PC-3 (cell line): ENCODE measurements at places on chromosomes 11 and 22. TPM values are rescaled to one million over a fixed set of nuclear protein-coding genes. Genes with fewer than 3 reads are reported as not detected.

GRCh38 chr11:31820438-31820818 is 9.3 kb upstream of the PAX6 start:
- H3K36me3 ChIP-seq = no peaks in the 10 kb centered on the region
- peaks cover 7% of the 10 kb centered on the region; the same call in 1 of the 2 replicates for H3K4me1 ChIP-seq
- H3K4me3 ChIP-seq = no peak overlapping the region
- no peaks in the 10 kb centered on the region for H3K27me3 ChIP-seq
- no peak overlapping the region for H3K27ac ChIP-seq

GRCh38 chr11:111500481-111500880 is 11.7 kb downstream of the BTG4 start:
- DNase-seq = peak; percentile 34
- H3K4me3 ChIP-seq = no peak overlapping the region
- no peaks in the 10 kb centered on the region for H3K27me3 ChIP-seq

GRCh38 chr22:46088541-46089311 is 61.6 kb upstream of the PPARA start:
- peaks cover 57% of the 10 kb centered on the region for H3K4me1 ChIP-seq
- H3K36me3 ChIP-seq = peaks cover 40% of the 10 kb centered on the region
- H3K4me3 ChIP-seq = peak overlapping the region; percentile 94

DNA sequence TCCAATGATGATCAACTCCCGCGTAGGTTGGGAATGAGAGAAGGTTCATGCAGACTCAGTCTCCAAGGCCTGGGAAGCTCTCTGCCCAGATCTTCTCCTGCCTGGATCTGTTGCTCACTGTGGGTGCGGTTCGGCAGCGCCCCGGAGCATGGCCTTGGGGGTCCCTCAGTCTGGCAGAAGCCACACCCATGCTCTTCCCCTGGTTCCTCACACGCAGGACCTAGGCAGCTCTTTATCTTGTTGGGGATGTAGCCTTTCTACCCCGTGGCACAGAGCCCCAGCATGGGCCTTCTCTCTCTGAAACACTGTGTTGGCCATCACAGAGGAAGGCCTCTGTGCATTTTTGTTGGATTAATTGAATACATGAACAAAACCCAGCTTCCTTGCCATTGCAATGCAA is 1461.6 kb downstream of the BRD1 start:
- H3K27ac ChIP-seq = no peak overlapping the region
- H3K4me1 ChIP-seq = no peaks in the 10 kb centered on the region
- no peaks in the 10 kb centered on the region for H3K27me3 ChIP-seq
- no peak for DNase-seq

DNA sequence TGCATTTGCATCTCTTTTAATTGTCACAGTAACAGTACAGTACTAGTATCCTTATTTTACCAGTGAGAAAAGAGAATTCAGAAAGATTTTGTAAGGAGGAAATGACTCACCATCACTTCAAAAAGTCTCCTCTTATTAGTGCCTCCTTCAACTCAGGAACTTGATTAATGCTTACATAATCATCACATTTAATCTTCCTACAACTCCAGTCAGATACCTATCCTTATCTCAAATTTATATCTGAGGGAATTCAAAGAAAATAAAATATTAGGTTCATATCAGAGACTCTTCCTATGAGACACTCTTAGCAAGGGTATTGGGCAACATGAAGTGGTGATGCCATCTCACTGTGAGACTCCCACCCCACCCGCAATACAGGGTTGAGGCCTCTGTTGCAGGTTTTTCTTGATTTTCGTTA is 26.1 kb upstream of the CTSC start:
- H3K36me3 ChIP-seq = no peaks in the 10 kb centered on the region
- no peak overlapping the region for H3K27ac ChIP-seq
- H3K4me3 ChIP-seq = no peak overlapping the region
- peak; percentile 27 for DNase-seq
- peaks cover 19% of the 10 kb centered on the region for H3K4me1 ChIP-seq

GRCh38 chr11:33747979-33748378 is 11.8 kb upstream of the CD59 start:
- H3K36me3 ChIP-seq = 0 out of 2 replicates have a peak, but pooled peaks cover 2% of the 10 kb centered on the region
- H3K4me3 ChIP-seq = no peak overlapping the region
- no peak for DNase-seq
- no peaks in the 10 kb centered on the region for H3K4me1 ChIP-seq
- no peak overlapping the region for H3K27ac ChIP-seq

GRCh38 chr11:108117746-108118371 is 3.5 kb upstream of the ACAT1 start:
- H3K27ac ChIP-seq = no peak overlapping the region
- peaks cover 29% of the 10 kb centered on the region for H3K4me1 ChIP-seq
- H3K4me3 ChIP-seq = no peak overlapping the region
- H3K36me3 ChIP-seq = no peaks in the 10 kb centered on the region

- no peaks in the 10 kb centered on the region for H3K27me3 ChIP-seq
- no peak for DNase-seq
- H3K4me1 ChIP-seq = no peaks in the 10 kb centered on the region
- H3K27ac ChIP-seq = no peak overlapping the region
- no peaks in the 10 kb centered on the region for H3K36me3 ChIP-seq
These were observed 687.8 kb upstream of the ANO5 start for GRCh38 chr11:21505070-21505469.

GRCh38 chr11:69598147-69598546 is 42.8 kb upstream of the CCND1 start:
- DNase-seq = peak; percentile 37
- H3K4me1 ChIP-seq = no peaks in the 10 kb centered on the region
- no peaks in the 10 kb centered on the region for H3K27me3 ChIP-seq
- H3K27ac ChIP-seq = no peak overlapping the region
- no peaks in the 10 kb centered on the region for H3K36me3 ChIP-seq

DNA sequence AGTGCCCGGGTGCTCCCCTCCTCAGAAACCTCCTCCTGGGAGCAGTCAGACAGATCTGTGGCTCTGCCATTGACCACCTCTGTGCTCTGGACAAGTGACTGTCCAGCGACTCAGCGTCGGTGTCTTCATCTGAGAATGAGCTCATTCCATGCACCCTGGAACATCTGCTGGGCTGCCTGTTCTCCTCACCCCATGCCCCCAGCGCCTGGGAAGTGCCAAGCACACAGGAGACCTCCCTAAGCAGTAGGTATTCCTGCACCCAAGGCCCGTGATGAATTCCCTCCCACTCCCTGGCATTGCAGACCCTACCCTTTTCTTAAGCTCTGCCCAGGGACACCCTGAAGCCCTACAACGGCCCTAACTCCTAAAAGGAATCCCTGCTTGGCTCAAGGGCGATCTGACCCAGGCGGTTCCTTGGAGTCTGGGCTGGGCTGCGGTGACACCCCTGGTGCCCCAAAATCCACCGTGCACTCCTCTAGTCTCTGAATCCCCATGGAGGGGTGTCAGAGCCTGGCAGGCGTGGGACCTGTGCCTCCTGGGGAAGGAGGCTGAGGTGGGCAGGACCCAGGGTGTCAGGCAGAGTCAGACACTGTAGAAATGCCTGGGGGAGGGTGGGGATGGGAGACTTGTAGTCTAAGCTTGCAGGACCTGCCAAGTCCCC is 92.0 kb downstream of the CEP164 start:
- no peak overlapping the region for H3K27ac ChIP-seq
- no peaks in the 10 kb centered on the region for H3K4me1 ChIP-seq
- no peak overlapping the region for H3K4me3 ChIP-seq
- H3K36me3 ChIP-seq = no peaks in the 10 kb centered on the region
- DNase-seq = no peak
- peaks cover 17% of the 10 kb centered on the region for H3K27me3 ChIP-seq

GRCh38 chr11:44388828-44389657 is 79.1 kb upstream of the ALX4 start:
- H3K27me3 ChIP-seq = peaks cover 28% of the 10 kb centered on the region
- H3K4me3 ChIP-seq = no peak overlapping the region
- H3K27ac ChIP-seq = no peak overlapping the region
- no peaks in the 10 kb centered on the region for H3K4me1 ChIP-seq
- H3K36me3 ChIP-seq = no peaks in the 10 kb centered on the region

GRCh38 chr11:94853836-94854235 is 85.7 kb downstream of the AMOTL1 start:
- H3K4me1 ChIP-seq = no peaks in the 10 kb centered on the region
- H3K27ac ChIP-seq = no peak overlapping the region
- H3K27me3 ChIP-seq = no peaks in the 10 kb centered on the region
- no peak for DNase-seq
- no peak overlapping the region for H3K4me3 ChIP-seq
- H3K36me3 ChIP-seq = peaks cover 42% of the 10 kb centered on the region

DNA sequence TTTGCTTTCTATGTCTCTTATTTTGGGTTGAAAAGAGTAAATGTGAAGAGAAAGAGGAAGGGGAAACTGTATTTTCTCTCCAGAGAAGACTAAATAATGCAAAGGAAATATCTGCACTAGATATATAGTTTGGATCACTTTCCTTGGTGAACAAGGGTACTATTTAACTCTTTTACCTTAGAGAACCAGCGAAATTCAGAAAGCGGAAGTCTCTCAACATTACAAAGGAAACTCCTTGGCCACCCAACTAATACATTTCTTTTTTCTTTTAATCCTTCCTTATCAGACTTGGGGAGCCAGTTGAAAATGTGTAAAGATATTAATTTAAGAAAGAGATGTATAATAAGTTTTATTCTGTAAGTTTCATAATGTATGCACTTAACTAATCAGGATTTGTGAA is 64.2 kb downstream of the SESN3 start:
- H3K27me3 ChIP-seq = peaks cover 31% of the 10 kb centered on the region
- H3K27ac ChIP-seq = no peak overlapping the region
- H3K4me1 ChIP-seq = no peaks in the 10 kb centered on the region
- no peak for DNase-seq
- H3K4me3 ChIP-seq = no peak overlapping the region

- peak; percentile 73 for DNase-seq
- H3K4me3 ChIP-seq = no peak overlapping the region
- peaks cover 14% of the 10 kb centered on the region for H3K4me1 ChIP-seq
- no peak overlapping the region for H3K27ac ChIP-seq
- peaks cover 5% of the 10 kb centered on the region; the same call in 1 of the 2 replicates for H3K27me3 ChIP-seq
- no peaks in the 10 kb centered on the region for H3K36me3 ChIP-seq
These were observed 7.3 kb downstream of the KCNJ1 start for GRCh38 chr11:128859563-128860441.

GRCh38 chr11:75689863-75690609 is 21.2 kb upstream of the MAP6 start:
- no peak overlapping the region for H3K4me3 ChIP-seq
- H3K36me3 ChIP-seq = no peaks in the 10 kb centered on the region
- H3K27ac ChIP-seq = no peak overlapping the region
- peak; percentile 55 for DNase-seq
- H3K4me1 ChIP-seq = peaks cover 16% of the 10 kb centered on the region

DNA sequence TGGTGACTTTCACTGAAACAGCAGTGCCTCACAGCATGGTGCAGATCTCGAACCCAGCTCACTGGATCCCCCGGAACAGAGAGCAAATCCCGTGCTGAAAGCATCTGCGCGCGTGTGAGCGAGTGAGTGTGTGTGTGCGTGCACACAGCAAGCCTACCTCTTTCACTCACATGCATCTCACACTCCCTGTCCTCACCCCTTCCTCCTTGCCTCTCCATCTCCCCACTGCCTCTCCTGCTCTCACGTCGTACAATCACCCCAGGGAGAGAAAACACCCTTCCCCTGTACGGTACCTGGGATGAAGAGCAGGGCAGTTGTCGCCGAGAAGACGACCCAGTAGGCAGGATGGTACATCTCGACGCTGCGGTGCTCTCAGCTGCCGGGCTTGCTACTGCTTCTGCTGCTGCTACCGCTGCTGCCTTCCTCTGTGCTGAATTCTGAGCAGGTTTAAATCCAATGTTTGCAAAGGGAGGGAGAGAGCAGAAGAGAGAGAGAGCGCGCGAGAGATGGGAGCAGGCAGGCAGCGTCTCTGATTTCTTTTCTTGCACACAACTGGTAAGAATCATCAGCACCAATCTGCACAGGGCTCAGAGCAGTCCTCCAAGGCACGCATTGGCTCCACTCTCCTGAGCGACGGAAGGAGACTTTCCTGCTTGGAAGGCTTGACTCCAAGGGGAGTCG is at the start of gene OPCML:
Gene OPCML, minus strand, starts transcription at position 531 of the 681 bp plus-strand sequence.
- H3K27me3 ChIP-seq = no peaks in the 10 kb centered on the region
- no peak within 1 kb of the TSS for H3K4me3 ChIP-seq
- no peak within 1 kb of the TSS for H3K27ac ChIP-seq
- no peak for DNase-seq

- no peaks in the 10 kb centered on the region for H3K36me3 ChIP-seq
- H3K27ac ChIP-seq = no peak within 1 kb of the TSS
- H3K4me1 ChIP-seq = no peaks in the 10 kb centered on the region
These were observed at the start of gene LRRC75B for GRCh38 chr22:24592851-24593558. Gene LRRC75B, minus strand, starts transcription at chr22:24593073. Its CDS starts 34 bp downstream, at chr22:24593039.

GRCh38 chr11:128235426-128235825 is 351.9 kb downstream of the ETS1 start:
- H3K27me3 ChIP-seq = no peaks in the 10 kb centered on the region
- peak; percentile 9 for DNase-seq
- H3K4me3 ChIP-seq = no peak overlapping the region
- H3K27ac ChIP-seq = no peak overlapping the region

GRCh38 chr11:83459798-83460197 is 173.6 kb upstream of the CCDC90B start:
- peaks cover 39% of the 10 kb centered on the region for H3K27me3 ChIP-seq
- H3K36me3 ChIP-seq = no peaks in the 10 kb centered on the region
- H3K4me3 ChIP-seq = no peak overlapping the region
- no peak for DNase-seq
- H3K4me1 ChIP-seq = no peaks in the 10 kb centered on the region

DNA sequence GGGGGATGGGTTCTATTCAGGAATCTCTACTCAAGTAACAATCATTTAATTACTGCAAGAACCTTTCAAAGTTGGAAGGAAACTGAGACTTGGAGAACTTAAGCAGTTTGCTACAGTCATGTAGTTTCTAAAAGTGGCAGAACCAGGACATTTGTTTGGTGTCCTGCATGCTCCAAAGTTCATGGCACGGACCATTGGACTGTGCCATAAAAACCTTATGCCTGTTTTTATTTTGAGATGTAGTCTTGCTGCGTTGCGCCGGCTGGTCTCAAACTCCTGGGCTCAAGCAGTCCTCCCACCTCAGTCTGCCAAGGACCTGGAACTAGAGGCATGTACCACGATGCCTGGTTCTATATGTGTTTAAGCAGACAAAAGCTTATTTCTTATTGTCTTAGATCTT is 18.6 kb upstream of the AIFM3 start:
- no peaks in the 10 kb centered on the region for H3K27me3 ChIP-seq
- H3K4me3 ChIP-seq = no peak overlapping the region
- DNase-seq = no peak
- H3K27ac ChIP-seq = no peak overlapping the region

DNA sequence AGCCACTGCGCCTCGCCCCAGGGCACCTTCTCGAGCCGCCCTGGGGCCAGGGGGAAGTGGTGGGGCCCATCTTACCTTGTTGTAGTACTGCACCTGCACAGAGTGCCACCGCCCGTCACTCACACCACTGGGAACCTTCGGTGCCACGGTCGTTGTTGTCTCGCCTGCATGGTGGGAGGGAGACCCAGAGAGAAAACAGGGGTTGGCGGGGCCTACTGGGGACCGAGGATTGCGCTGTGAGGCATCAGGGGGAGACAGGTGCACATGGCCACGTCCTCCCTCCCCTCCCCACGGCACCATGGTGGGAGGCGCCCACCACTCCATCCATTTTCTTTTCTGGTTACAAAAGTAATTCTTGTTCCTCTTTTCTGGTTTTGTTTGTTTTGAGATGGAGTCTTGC is 97.8 kb downstream of the TRMU start:
- H3K4me3 ChIP-seq = no peak overlapping the region
- H3K4me1 ChIP-seq = no peaks in the 10 kb centered on the region
- H3K27ac ChIP-seq = no peak overlapping the region
- no peaks in the 10 kb centered on the region for H3K36me3 ChIP-seq
- H3K27me3 ChIP-seq = no peaks in the 10 kb centered on the region
- no peak for DNase-seq

SLN gene
- 0.40 TPM in 1 of 2 replicates, not detected in the other for total RNA-seq

VPREB1 gene
- not detected in 2 replicates for total RNA-seq

TRAF6 gene
- 4.0 and 4.1 TPM in 2 replicates for total RNA-seq

OR56B4 gene
- not detected in 2 replicates for total RNA-seq

HOATZ gene
- total RNA-seq = not detected in 2 replicates

PHOX2A gene
- not detected in 2 replicates for total RNA-seq

AIP gene
- 155 and 171 TPM in 2 replicates for total RNA-seq

POU2AF2 gene
- not detected in 2 replicates for total RNA-seq

TCN1 gene
- 7.4 and 14.8 TPM in 2 replicates for total RNA-seq

OR2AG1 gene
- total RNA-seq = not detected in 2 replicates

MMP20 gene
- not detected in 2 replicates for total RNA-seq

FGF3 gene
- not detected in 2 replicates for total RNA-seq
